ENCODE measurements at places on chromosomes 3 and 15. TPM values are rescaled to one million over a fixed set of nuclear protein-coding genes. Genes with fewer than 3 reads are reported as not detected.

Gene DUOXA1
- 0.26 TPM for total RNA-seq

Gene SUCNR1
- 17.2 TPM for total RNA-seq

Gene DLL4
- total RNA-seq, result 1.8 TPM

Gene DAZL
- total RNA-seq, result not detected

Gene SLC25A38
- total RNA-seq, result 34.6 TPM

Gene ARHGEF26
- 2.5 TPM for total RNA-seq
